ENCODE measurements at places on chromosomes 4 and X.

DNA sequence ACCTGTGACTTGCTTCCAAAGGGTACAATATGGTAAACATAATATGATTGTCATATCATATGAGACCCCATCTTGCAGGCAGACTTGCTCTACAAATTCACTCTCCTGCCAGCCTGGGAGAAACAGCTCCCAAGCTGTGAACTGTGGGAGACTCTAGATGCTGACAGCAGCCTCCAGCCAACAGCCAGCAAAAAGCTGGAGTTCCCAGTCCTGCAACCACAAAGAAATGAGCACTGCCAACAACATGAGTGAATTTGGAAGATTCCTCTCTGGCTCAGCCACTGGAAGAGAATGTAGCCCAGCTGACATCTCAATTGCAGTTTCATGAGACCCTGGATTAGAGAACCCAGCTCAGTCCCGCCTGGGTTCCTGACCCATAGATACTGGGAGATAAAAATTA, 145.4 kb downstream of the QDPR start:
- no peak for DNase-seq

GRCh38 chrX:39814391-39814790, 283.4 kb downstream of the BCOR start:
- peak; percentile 61 for DNase-seq

- no peak for DNase-seq
Measured at GRCh38 chrX:15848576-15848975, 6.0 kb downstream of the AP1S2 start.

- no peak for DNase-seq
Measured at GRCh38 chr4:141643557-141643956, 7.2 kb downstream of the IL15 start.

DNA sequence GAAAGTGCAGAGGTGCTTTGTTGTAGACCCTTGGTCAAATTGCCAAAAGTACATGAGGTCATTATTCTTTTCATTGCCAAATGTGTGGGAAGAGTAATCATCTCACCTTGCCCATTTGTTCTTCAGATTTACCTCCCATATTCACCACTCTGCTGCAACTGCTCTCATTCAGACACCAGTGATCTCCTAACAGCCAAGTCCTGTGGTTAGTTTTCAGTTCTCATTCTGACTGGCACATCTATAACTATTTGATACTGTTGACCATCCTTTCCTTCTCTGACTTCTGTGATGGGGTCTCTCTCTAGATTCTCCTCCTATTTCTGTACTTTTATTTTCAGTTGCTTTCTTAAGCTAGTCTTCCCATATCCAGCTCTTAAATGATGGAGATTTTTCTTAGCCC, 39.8 kb downstream of the GRIA3 start:
- DNase-seq = no peak

DNA sequence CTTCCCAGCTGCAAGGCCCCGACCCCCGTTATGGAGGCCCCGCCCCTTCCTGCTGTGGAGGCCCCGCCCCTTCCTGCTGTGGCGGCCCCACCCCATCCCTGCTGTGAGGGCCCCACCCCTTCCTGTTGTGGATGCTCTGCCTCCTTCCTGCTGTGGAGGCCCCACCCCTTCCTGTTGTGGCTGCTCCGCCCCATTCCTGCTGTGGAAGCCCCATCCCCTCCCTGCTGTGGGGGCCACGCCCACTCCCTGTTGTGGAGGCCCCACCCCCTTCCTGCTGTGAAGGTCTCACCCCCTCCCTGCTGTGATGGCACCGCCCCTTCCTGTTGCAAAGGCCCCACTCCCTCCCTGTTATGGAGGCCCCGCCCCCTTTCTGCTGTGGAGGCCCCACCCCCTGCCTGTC, 104.9 kb upstream of the PSAPL1 start:
- no peak for DNase-seq

DNA sequence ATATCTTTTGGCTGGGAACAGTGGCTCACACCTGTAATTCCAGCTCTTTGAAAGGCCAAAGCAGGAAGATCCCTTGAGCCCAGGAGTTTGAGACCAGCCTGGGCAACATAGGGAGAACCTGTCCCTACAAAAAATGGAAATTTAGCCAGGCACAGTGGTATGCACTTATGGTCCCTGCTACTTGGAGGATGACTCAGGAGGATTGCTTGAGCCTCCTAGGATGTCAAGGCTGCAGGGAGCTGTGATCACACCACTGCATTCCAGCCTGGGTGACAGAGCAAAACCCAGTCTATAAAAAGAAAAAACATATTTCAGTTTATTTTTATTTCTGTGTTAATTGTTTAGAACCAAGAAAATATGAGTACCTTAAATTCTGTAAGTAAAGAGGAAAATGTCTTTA, 123.7 kb downstream of the CBR4 start:
- no peak for DNase-seq

GRCh38 chr4:98113012-98113411, 30.3 kb downstream of the STPG2 start:
- DNase-seq = peak; percentile 22

GRCh38 chr4:41214136-41214824, at the start of gene APBB2:
TSS of gene APBB2 (minus strand) at chr4:41214542. CDS start at chr4:41033254, 181,288 bp downstream.
- peak; percentile 96 for DNase-seq

DNA sequence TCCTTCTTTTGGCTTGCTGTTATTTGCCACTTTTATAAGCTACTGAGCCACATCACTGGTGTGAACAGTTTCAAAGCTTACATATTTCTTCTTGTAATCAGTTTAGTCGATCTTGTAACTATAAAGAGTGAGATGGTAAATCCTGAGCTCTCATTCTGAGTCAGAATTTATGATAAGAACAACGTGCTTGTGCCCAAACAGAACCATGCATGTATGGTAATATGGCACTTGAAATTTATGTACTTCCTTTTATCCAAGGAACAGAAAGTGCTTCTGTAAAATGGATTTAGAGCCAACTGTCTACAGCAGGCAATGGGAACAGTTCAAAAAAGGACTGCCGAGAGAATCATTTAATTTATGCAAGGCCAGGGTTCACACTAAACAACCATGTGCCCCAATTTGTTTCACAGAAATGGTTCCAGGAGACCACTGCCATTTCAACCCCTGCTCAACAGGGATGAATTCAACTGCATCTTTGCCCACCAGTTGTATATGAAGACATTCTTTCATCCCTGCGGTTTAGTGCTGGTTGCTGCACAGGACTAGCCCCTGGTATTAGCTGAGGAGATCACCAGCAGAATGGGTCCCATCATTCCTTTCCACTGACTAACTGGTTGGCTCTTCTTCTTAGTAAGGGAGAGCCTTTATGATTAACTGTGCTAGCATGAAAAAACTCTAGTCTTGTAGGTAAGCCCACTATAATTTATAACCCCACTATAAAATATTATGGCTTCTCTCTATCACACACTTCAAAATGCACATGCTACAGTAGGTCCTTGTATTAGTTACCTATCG, 162.9 kb upstream of the PGRMC2 start:
- DNase-seq = no peak

- no peak for DNase-seq
Measured at GRCh38 chr4:3410401-3411135, 31.2 kb upstream of the HGFAC start.

- peak; percentile 26 for DNase-seq
Measured at GRCh38 chrX:132631579-132632232, 142.9 kb upstream of the MBNL3 start.

DNA sequence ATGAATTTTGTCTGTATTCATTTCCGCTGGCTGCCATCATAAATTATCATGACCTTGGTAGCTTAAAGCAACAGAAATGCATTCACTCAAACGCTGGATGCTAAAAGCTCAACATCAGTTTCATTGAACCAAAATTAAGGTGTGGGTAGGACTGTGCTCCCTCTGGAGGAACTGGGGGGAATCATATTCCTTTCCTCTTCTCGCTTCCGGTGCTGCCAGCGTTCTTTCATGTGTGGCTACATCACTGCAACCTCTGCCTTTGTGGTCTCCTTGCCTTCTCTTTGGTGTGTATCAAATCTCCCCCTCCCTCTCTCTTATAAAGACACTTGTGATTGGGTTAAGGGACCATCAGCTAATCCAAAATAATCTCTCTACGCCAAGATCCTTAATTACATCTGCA, 39.5 kb downstream of the NEIL3 start:
- no peak for DNase-seq

GRCh38 chr4:87938746-87939145, 36.8 kb upstream of the SPP1 start:
- DNase-seq = no peak

- no peak for DNase-seq
Measured at GRCh38 chrX:69287095-69287494, 121.8 kb upstream of the PJA1 start.

- DNase-seq = no peak
Measured at GRCh38 chr4:134343081-134343480, 141.5 kb upstream of the PABPC4L start.

DNA sequence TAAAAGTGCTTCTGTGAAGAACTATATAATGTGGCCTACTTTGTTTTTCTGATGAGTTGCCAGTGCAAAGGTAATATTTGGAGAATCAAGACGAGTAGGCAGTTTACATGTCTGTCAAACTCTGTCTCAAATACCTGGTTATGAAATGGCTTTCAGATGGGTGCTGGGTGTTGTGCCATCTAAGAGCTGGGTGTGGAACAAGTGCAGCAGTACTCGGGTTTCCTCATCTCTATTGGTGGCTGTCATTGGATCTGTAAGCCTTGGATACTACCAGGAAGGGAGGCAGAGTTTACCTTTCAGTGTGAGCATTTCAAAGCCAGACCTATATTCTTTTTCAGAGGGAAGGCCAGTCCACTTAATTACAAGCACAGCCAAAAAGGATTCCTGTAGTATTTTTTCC, 37.2 kb downstream of the MTM1 start:
- no peak for DNase-seq

GRCh38 chr4:184957446-184958115, 60.7 kb upstream of the HELT start:
- no peak for DNase-seq

- no peak for DNase-seq
Measured at GRCh38 chr4:163404580-163404979, 60.9 kb downstream of the NPY5R start.
